ENCODE measurements at places on chromosomes 3 and 15.

DNA sequence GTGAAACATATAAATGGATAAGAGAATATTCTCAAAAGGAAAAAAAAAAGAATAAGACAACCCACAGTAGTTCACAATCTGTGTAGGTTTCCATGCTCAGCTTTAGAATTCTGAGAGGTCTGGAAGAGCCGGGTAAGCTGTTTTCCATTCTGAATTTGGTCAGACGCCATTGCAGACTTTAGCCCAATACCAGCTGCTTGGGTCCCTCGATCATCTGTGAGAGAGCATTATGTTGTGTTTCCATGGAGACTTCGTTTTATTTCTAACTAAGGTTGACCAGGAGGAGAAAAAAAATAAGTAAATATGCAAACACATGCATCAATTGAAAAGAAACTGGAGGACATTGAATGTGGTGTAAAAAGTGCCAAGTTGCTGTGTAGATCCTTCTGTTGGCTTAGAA lies 25.5 kb downstream of the KCNAB1 start:
- no peak for DNase-seq

GRCh38 chr15:59521443-59521842 lies 83.5 kb downstream of the FAM81A start:
- DNase-seq, result no peak

DNA sequence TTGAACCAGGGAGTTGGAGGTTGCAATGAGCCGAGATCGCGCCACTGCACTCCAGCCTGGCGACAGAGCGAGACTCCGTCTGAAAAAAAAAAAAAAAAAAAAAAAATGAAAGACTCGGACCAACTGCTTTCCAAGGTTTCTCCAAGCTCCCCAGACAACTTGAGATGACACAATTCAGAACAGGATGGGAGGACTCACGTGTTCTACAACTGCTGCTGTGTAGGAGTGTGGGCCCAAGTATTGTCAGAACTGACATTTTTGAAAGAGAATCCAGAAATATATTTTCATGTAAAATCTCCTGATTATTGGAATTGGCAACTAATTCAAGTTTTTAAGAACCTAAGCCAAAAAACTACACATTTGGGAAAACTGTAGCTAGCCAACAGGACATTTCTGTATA lies 109.5 kb upstream of the ETV5 start:
- no peak for DNase-seq

GRCh38 chr3:82000773-82001172 lies 239.3 kb upstream of the GBE1 start:
- DNase-seq, result no peak

Measured in DMS79 treated with DMSO at 0.1 percent for 48 hours (cell line).